HL-60 (cell line): ENCODE measurements at places on chromosomes 13 and 19.

DNA sequence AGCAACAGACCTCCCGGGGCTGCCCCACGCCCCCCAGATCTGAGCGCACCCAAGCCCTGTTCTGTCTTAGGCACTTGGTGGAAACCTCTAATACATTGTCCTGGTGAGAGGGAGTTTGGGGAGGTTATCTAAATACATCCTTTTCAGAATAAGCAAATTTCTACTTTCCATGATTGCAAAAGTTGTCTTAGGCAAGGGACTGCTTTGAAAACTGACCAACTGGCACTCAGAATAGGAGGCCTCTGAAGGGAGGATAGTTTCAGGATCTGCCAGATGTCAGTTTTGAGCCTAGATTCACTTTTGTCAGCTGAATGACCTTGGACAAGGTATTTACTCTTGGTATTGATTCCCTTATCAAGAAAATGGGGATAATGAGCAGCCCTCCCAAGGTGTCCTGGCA is 11.8 kb downstream of the SERP2 start:
- no peak for DNase-seq

DNA sequence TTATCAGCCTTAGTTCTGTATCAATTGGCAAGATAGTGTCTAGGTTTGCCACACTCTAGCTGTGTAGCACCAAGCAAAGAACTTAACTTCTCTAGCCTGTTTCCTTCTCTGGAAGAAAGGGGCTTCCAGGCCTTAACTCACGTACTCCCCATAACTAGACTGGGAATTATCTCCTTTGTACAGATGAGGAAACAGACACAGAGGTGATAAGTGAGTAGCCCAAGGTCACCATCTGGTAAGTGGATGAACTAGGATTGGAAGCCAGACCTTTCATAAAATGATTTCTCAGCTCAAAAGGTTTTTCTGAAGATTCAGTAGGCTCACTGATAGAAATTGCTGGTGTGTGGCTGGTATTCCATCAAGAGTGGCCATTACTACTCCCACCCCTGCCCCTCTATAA is 3.1 kb downstream of the ZNF428 start:
- DNase-seq, result no peak

- no peak for DNase-seq
These were observed 448.8 kb downstream of the FOXO1 start for GRCh38 chr13:40217675-40218074.

DNA sequence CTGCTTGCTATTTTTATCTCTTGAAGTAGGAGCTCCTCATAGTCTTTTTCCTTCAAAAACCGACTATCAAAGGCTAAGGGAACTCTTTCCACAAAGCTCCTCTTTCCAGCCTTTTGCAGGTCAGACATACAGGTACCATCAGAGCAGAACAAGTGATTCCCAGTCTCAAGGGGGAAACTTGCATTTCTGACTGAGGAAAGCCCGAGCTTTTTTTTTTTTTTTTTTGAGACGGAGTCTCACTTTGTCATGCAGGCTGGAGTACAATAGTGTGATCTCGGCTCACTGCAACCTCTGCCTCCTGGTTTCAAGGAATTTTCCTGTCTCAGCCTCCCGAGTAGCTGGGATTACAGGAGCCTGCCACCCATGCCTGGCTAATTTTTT is 32.0 kb downstream of the RUBCNL start:
- no peak for DNase-seq

GRCh38 chr19:1524287-1524971 is 552 bp downstream of the PLK5 start:
- no peak for DNase-seq

DNA sequence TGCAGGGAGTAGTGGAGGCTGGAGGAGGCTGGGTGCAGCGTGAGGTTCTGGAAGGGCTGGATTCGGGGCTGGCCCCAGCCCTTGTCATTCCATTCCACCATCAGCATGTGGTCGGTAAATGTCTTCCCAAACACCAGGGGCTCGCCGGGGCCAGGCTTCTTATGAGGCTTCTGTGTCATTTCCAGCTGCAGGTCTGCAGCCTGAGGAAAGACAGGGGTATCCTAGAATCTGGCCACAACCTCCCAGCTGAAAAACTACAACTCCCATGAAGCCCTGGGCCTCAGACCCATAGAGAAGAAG is 4.4 kb downstream of the BCAT2 start:
- no peak for DNase-seq

- no peak for DNase-seq
These were observed 15.1 kb upstream of the RNASEH2B start for GRCh38 chr13:50894504-50894903.
